ENCODE measurements at places on chromosomes 6 and 20.
A peak's percentile ranks its signal among the peaks of the same experiment; 100 is the strongest.

- DNase-seq = no peak
Measured at GRCh38 chr20:54276577-54277169, 68.8 kb downstream of the PFDN4 start.

DNA sequence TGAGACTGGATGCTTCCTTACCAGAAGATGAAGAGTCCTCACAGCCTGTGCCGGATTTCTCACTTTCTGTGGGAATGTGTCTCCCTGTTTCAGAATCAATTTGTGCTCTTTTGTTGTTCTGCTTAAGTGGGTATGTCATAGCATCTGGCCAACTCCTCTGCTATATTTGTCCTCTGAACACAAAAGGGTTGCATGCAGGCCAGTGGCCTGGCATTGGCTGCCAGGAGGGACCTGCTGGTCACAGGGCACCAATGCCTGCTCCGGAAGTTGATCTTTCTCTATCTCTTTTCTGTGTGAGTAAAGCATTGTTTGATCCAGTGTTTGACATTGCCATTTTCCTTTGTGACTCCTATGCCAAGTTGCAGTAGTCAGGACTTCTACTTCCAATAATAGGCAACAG, 47.8 kb downstream of the JARID2 start:
- DNase-seq = no peak

DNA sequence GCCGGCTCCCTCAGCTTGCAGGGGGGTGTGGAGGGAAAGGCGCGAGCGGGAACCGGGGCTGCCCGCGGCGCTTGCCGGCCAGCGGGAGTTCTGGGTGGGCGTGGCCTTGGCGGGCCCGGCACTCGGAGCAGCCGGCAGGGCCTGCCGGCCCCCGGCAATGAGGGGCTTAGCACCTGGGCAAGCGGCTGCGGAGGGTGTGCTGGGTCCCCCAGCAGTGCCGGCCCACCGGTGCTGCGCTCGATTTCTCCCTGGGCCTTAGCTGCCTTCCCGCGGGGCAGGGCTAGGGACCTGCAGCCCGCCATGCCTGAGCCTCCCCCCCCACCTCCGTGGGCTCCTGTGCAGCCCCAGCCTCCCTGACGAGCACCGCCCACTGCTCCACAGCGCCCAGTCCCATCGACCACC, 514.5 kb upstream of the GJE1 start:
- DNase-seq = no peak

DNA sequence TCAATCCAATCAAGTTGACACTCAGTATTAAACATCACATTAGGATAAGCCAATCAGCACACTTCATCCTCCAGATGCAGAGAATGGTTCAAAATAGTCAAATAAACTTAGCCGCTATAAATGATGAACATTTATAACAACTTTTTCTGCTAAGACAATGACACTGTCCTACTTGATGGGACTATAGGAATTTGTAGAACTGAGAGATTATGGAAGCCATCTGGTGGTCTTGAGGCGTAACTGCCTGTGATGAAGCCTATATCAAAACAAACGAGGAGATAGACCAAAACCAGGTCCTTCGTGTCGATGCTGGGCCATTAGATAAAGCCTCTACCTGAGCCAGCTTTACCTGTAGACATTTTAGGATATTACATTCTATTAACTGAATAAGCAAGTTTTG, 631.1 kb downstream of the COL12A1 start:
- DNase-seq = peak; percentile 3

DNA sequence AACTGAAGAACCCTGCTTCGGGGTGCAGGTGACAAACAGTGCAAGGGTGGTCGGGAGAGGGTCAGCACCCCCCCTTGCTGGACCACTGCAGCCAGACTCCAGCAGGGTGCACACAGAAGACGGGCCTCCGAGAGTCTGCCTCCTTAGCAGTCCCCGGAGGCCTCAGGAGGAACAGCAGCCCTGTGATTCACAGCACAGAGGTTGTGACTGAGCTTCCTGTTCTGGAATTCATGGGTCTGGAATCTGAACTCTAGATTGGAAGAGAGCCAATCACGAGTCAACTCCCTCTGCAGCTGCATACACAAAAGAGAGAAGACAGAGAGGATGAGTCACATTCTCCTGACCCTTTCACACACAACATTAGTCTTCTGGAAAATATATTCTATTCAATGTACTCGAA, 249.0 kb upstream of the OPRM1 start:
- DNase-seq = no peak

- DNase-seq = no peak
Measured at GRCh38 chr20:1555952-1556351, 1.6 kb downstream of the SIRPD start.

GRCh38 chr20:48783533-48784272, 44.1 kb downstream of the PREX1 start:
- DNase-seq = peak; percentile 85

DNA sequence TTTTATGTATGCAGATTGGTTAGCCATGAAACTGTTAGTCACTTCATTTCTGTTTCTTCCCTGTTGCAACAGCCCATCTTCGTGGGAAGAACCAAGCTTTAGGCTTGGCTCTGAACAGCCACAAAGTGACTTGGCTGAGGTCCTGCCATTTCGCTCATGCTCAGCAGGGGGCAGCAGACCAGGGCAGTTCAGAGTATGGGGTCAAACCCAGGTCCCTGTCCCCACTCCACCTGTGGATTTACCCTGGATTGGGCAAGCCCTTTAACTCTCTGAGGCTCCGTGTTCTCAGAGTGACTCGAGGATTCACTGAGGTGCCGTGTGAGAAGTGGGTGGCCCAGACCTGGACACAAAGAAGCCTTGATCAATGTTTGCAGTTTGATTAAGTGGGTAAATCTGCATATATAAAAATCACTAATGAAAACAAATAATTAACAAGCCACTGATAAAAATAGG, 19.8 kb upstream of the MAP1LC3A start:
- DNase-seq = peak; percentile 60

GRCh38 chr6:151004383-151005024, 139.0 kb downstream of the MTHFD1L start:
- peak; percentile 73 for DNase-seq

- no peak for DNase-seq
Measured at GRCh38 chr20:44051661-44052000, 135.4 kb downstream of the JPH2 start.

GRCh38 chr6:10305790-10306415, 109.0 kb downstream of the TFAP2A start:
- DNase-seq = no peak

DNA sequence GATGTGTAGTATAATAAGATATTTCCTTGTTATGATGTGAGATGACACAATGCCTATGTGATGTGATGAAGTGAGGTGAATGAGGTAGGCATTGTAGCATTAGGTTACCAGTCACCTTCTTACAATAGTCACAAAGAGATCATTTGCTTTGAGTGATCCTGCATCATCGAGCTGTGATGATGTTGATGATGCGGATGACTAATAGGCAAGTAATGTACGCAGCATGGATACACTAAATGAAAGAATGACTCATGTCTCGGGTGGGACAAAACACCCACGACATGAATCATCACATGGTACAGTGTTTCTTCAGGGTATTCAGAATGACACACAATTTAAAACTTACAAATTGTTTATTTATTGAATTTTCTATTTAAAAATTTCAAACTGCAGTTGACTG, 806.3 kb upstream of the GJE1 start:
- peak; percentile 63 for DNase-seq

- DNase-seq = no peak
Measured at GRCh38 chr6:72809746-72810379, 188.0 kb downstream of the KCNQ5 start.

DNA sequence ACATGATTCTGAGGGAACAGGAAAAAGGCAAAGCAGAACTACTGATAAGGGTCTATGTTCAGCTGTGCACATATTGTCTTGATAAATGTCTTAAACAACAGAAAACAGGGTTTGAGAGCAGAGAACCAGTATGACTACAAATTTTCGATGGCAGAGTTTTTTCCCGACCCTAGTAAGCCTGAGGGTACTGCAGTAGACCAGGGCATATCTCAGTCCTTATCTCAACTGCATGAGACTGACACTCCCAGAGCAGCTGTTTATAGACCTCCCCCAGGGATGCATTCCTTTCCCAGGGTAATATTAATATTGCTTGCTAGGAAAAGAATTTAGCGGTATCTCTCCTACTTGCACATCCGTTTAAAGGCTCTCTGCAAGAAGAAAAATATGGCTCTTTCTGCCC, 1176.8 kb upstream of the ADGRB3 start:
- no peak for DNase-seq

DNA sequence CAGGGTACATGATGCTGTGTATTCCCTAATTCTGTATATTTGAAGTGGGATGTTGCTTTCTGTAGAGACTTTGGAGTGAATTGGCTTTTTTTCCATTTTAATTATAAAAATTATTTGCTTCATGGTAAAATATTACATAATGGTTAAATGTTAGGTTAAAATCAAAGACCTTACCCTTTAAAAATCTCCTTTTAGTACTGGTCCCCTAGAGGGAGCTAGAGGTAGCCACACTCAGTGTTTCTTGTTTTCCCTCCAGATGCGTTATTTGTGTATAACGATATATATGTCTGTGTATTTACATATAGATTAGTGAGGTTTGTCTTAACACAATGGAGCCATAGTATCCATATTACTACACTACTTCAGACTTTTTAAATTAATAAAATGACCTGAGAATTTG, 146.7 kb downstream of the PLCB4 start:
- no peak for DNase-seq

DNA sequence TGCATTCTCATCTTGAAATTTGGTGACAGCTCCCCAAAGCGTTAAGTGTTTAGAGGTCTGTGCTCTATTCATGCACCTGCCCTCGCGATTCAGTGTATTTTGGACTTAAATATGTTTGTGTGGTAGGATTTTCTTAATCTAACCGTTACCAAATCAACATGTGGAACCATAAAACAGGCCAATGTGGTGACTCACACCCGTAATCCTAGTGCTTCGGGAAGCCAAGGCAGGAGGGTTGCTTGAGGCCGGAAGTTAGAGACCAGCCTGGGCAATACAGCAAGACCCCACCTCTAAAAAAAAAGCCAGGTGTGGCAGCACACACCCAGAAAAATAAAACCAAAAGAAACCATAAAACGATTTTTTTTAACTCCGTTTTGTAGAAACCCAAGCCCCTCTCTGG, 31.5 kb downstream of the PYGB start:
- DNase-seq = no peak

GRCh38 chr6:111780393-111780792, 92.9 kb downstream of the FYN start:
- no peak for DNase-seq

DNA sequence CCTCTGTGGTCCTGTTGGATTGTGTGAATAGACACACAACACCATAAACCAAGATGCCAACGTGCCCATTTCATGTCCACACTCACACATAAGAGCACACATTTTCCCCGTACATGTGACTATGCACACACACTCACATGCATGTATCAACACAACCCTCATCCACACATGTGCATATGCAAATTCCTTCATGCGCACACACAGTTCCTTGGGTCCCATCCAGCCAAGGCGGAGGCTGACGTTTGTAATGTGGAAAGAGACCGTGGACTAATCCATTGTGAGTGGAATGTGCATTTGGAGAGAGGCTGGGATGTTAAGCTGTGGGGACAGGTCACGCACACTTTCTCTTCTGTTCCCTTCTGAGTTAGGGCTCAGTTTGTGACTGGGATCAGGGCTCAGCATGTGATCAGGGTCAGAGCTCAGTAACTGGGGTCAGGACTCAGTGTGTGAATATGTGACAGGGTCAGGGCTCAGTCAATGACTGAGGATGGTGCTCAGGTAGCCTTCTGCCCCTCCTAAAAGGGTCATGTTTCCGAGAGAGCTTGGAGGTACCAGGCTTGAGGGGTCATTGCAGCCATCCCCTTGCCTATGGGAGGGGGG, 628 bp upstream of the BPIFB2 start:
- DNase-seq = no peak

DNA sequence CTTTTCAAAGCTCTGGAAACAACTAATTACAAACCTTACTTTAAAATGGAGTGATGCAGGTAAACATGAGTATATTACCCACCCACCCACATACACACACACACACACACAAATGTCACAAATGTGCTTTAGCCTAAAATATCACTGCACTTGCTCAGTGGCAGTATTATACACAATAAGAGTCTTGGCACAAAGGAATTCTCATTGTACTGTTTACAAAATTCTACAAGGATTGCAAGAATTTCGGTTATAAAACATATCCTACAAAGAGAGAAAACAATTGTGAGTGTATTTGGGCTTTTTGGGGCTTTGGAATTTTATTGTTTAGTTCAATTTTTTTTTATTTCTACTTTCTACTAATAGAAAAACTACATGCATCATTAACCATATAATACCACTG, 113.2 kb upstream of the BEND6 start:
- no peak for DNase-seq

- no peak for DNase-seq
Measured at GRCh38 chr6:114282292-114282691, 60.5 kb downstream of the HS3ST5 start.

DNA sequence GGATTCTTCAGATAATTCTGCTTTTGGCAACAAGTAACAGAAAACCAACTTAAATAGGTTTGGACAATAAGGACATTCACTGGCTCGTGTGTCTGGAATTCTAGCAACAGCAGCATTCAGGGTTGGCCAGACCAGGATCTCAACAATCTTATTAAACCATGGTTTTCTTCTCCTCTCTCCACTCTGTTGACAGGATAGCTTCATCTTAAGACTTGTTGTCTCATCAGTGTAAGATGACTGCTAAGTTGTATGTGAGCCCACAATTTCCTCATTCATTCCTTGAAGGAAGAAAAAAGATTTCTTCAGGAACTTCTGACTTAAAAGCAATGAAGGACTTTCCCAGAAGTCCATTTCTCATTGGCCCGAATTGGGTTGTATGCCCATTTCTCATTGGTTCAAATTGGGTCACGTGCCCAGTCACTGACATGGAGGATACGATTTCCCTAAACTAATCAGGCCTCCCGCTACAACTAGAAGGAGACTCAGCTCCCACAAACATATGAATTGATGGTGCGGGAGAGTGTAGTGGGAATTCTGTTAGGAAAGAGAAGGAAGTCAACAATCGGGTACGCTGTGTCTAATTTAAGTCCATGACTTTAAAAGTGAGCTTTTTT, 83.7 kb downstream of the SLC22A3 start:
- no peak for DNase-seq

DNA sequence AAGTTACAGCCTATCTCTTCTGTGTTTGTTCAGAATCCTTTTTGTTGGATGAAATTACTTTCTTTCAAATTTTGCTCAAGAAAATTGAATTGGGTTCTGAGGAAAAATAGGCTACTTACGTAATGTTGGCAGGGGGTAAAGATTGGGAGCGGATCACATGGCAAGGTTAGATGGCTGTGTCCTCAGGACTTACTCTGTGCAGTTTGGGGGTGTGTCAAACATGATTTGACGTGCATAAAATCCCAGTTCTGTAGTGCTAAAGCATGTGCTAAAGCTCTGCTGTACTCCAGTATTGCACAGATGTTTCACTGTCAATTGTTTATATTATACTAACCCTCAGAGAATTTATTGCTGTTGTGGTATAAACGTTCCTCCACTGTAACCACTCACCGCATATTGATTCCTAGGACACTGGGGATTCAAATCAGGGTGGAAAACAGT, 2.6 kb downstream of the NT5E start:
- DNase-seq = no peak

GRCh38 chr6:112030206-112030960, 23.5 kb upstream of the CCN6 start:
- no peak for DNase-seq

Measured in activated CD4-positive, alpha-beta T cell treated with anti-CD3 and anti-CD28 coated beads, Interleukin-2, Interleukin-4, amounts not matched to agents 100 ng/mL and 50 ng/mL, durations not matched to agents 16 hours and 8 hours (primary cell).